ENCODE measurements at places on chromosomes 3 and 15. TPM values are rescaled to one million over a fixed set of nuclear protein-coding genes. Genes with fewer than 3 reads are reported as not detected.

DNA sequence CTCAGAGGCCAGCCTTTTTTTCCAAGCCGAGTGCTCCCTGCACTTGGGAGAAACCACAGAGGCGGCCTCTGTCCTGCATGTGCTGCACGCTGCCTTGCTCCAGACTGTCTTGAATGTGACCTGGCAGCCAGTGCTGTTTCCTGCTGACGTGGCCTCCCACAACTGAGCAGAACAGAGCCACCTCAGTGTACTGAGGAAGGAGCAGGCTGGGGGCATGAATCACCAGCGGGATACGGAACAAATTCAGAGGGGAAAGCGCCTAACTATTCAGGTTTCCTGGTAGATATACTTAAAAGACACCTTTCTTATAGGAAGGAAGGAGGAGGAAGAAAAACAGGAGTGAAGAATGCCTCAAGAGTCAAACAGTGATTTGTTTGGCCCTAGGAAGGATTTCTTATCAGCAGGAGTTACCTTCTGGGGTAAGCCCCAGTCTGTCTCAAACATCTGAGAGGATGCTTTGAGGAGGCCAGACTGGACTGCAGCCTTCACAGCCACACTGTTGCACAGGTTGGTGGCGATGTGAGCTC is 114.0 kb downstream of the FNDC3B start:
- DNase-seq, result no peak

- DNase-seq, result no peak
Measured at GRCh38 chr3:143002083-143002712, 828 bp downstream of the U2SURP start.

BOC gene
- total RNA-seq, result 0.13 TPM

RHOV gene
- total RNA-seq, result 13.3 TPM

DNA sequence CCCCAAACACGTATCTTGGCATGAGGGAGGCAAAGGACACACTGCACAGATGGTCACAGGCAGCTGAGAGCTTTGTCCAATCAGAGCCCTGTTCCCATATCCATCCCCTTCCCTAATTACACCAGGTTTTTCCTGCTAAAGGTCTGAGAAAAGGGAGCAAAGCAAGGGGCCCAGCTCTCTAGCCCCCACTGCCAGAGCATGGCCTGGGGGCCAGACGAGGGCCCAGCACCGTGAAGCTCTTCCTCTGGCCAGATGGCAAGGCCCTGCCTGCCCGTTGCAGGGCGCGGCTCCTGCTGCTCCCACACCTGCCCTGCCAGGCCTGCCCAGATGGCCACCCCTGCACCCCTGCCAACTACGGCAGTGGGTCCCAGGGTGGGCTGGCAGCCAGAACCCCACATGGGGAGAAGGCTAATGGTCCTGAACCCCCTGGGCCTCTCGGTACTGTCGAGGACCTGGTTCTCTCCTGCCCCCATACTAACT is 3.2 kb downstream of the SHF start:
- no peak for DNase-seq

DNA sequence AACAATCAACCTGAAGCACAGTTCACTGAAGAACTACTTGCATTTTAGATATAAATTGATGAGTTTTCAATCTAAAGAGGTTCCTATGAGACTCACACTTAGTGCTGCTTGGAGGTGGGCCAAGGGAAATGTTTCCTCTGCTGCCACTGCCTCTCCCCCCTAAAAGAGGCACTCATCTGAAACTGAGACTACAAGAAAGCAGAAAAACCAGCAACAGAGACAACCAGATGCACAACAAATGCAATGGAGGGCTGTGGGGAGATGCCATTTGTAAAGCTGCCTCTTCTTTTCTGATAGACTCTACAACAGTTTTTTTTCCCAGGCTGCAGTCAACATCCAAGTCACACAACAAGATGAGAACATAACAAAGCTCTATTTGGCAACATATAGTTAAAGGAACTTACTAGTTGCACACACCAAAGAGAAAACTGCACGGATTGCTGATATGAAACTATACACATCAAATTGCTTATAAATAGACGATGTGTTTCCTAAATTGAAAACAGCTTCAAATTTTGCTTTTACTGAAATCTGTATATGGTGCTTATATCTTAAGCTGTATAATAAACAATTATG is 11.0 kb downstream of the TSPAN3 start:
- peak; percentile 34 for DNase-seq

- DNase-seq, result no peak
Measured at GRCh38 chr15:89877083-89877425, 16.7 kb downstream of the AP3S2 start.

GRCh38 chr3:107458871-107459270 is 63.9 kb upstream of the BBX start:
- DNase-seq, result no peak
